ENCODE measurements at places on chromosomes 11 and 22.
A peak's percentile ranks its signal among the peaks of the same experiment; 100 is the strongest.

DNA sequence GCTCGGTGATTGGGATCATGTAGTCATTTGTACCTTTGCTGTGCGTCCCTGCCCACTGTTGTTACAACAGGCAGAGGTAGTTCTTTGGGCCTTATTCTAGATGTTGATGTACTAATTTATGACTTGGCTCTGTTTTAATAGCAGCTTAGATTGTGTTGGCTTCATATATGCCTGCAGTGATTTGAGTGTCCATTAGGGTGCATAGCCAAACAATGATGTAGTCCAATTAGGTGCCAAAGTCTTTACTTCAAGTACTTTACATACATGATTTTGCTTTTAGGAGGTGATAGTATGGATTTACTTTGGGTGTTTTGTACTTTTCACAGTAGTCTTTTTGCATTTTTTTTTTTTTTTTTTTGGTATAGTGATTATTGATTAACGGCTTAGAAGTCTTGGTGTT, 46.4 kb downstream of the PPP6R3 start:
- no peak for DNase-seq

DNA sequence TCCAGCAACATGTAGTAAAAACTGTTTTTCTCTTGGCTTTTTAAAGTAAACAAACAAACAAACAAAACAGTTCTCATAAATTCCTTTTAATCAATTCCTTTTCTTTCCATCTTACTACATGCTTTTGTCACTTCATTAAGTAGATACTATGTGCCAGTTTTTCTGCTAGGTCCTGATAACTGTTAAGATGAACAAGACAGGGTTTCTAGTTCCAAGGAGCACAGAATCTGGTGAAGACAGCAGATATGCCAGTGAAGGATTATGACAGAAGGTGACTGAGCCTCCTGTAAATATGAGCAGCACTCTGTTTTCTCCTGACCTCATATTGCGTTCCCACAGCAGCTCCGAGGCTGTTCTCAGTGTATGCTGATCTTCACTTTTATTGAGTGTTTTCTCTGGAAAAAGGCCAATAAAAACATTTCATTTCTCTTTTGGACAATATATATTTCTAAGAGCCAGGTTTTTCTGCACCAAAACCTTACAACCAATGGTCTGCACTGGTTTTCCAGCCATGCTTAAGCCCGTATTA, 45.8 kb downstream of the HEPHL1 start:
- no peak for DNase-seq

- DNase-seq, result no peak
Measured at GRCh38 chr22:40179526-40179925, 1.8 kb downstream of the TNRC6B start.

- DNase-seq, result no peak
Measured at GRCh38 chr11:79108851-79109250, 332.0 kb downstream of the TENM4 start.

GRCh38 chr11:35781861-35782470, 119.4 kb downstream of the TRIM44 start:
- no peak for DNase-seq

DNA sequence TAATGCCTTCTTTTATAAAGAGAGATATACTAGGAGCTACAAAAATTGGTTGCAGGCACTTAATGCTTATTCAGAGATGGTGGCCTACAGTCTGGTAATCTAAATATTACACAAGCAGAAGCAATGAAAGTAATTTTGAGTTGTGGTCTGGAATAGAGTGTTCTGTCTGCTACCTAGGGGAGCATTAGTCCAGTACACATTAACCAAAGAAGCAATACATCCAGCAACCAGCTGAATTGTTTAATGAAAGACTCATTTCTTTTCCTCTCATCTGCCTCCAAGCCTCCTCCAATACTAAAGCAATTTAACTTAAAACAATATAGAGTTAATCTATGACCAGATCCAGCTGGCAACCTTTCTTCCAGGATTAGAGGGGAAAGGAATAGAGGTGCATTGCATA, 877.1 kb upstream of the CNTN5 start:
- DNase-seq, result no peak

DNA sequence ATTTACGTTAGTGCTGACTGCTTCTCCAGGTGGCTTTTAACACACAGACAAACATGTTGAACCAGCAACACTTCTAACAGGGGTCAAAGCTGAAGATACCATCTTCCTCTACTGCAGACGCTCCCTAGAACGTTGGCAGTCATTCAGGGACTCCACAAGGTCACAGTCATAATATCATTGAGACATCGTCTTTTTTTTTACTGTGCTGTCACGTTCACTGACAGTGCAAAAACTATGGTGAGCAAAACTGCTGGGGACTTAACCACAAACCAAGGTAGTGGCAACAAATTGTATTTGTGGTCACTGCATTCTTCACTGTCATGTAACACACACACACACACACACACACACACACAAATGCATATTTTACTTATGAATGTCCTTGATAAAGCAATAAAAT, 244.9 kb downstream of the CASP12 start:
- peak; percentile 2 for DNase-seq

DNA sequence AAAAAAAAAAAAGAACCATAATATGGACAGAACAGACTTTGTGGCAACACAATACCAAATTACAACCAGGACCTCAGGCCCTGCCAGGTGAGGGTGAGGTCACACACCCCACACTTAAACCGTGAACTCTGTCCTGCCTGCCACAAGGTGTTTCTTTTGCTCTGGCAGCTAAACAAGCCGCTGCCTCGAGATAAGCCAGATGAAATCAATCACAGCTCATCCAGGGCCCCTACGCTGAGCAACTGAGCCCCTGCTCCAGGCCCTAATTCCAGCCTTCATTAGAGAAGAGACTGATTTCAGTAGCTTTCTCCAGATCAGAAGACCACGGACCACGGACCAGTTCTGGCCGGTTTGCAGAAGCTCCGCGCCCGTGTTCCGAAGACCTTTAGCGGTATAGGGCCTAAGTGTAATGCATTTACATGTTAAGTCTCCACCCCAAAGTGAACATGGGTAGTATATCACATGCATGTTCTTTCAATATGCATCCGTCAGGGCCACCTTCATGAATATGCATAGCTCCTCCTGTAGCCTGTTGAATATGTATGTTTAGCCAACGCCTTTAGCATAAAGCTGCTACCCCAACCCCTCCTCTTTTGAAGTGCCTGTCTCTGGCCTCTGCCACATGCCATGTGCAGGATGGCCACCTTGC, 14.8 kb upstream of the RAC2 start:
- DNase-seq, result no peak

- DNase-seq, result no peak
Measured at GRCh38 chr22:49147617-49148175, 680.0 kb downstream of the BRD1 start.

DNA sequence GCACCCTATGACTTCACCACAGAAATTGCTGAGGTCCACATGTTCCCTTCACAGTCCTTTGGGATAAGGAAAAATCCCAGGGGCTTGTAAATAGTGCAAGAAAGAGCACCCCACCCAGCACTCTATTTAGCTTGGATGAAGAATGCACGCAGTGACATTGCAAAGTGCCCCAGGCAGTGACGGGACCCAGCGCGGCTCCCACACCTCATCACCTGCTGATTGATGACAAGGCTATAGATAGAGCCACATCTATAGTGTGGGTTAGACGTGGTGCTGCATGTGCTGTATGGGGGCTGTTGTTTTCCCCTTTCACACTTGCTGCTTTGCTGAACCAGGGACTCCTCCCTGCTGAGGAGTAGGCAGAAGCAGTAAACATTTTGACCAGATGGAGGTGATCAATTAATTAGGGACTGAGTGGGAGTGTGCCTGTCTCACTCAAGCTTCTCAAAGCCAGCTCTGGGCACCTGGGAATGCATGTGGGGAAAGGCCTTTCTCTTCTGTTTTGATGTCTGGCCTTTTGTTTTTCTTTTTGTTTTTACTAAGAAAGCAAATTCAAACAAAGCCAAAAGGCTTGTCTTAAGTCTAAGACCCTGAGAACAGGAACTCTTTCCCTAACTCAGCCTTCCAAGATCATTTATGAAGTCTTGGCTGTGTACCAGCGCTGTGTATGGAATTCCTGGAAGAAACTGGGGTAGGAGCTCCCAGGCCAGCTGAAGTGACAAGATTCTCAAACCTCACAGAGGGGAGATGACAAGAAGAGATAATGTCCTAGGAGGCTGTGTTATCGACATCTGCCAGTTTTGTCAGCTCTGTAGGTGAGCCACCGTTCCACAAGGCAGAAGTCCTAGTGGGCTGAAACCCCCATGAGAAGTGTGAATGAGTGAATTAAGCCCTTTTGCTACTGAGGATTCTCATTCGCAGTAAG, 219.7 kb downstream of the BARX2 start:
- DNase-seq, result no peak

- no peak for DNase-seq
Measured at GRCh38 chr11:21069909-21070308, 400.5 kb downstream of the NELL1 start.

DNA sequence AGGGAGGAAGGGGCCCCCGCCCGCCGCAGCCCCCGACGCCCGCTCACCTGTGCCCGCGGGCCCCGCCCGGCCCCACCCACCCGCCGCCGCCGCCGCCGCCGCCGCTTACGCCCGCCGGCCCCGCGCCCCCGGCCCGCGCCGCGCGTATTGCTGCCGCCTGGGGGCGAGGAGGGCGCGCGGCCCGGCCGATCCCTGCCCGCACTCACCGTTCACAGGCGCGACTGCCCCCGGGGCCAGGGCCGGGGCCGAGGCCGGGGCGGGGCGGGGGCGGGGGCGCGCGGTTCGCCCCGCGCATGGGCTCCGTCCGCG, 212 bp downstream of the HRAS start:
- no peak for DNase-seq

DNA sequence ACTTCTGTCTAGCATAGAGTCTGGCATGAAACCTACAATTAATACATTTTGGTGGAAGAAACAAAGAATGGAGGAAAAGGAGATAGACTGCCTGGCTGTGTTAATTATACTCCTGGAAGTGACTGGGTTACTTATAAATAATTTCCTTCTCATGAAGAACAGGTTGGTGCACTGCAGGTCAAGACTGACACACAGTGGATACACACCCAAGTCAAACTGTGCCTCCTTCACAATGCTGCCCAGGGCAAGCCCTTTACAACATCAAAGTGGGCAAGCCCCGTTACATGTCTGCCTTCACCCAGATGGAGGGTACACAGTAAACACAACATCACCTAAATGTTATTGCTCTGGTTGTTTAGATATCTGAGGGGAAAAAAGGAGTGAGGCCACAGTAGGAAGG, 83.7 kb upstream of the KCNA4 start:
- no peak for DNase-seq

All from central memory CD4-positive, alpha-beta T cell (primary cell).